ENCODE measurements at places on chromosomes 1 and 21.

- DNase-seq = no peak
Measured at GRCh38 chr1:43338001-43338400, 383 bp downstream of the MPL start.

- DNase-seq = no peak
Measured at GRCh38 chr1:248013229-248013710, at the start of gene OR2L5. Gene OR2L5, plus strand, starts transcription at chr1:248013660. Its CDS starts 8,288 bp downstream, at chr1:248021948.

DNA sequence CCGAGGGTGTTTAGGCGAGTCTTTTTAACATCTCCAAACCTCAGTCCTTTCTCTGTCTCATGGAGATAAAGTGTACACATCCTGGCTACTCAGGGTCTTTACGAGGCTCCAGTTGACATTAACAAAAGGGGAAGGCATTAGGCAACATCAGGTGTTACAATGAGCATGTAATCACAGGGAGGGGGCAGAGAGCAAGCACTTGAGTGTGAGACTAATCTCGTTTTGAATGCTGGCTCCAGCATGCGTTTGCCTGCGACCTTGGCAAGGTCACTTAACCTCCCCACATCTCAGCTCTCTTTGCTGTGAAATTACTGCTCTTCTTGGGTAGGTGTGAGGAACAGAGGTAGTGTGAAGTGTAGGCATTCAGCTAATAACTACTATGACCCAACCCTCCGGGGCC, 3.1 kb downstream of the TNNT2 start:
- no peak for DNase-seq

DNA sequence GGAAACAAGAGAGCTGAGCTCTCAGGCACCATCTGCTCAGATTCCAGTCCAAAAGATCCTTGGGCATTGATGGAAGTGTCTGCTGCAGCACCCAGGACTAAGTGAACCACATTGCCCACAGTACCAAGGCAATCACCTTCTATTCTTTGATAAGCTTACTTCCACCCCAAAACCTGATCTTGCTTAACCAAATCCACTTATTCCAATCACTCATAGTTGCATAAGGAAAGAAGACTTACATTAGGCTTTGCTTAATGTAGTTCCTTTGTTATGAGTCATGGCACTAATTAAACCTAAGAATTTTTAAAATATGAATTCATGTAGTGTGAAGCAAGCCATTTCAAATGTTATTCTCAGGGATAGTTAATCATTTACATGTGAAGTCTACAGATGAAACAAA, 84.5 kb downstream of the UCHL5 start:
- DNase-seq = no peak

DNA sequence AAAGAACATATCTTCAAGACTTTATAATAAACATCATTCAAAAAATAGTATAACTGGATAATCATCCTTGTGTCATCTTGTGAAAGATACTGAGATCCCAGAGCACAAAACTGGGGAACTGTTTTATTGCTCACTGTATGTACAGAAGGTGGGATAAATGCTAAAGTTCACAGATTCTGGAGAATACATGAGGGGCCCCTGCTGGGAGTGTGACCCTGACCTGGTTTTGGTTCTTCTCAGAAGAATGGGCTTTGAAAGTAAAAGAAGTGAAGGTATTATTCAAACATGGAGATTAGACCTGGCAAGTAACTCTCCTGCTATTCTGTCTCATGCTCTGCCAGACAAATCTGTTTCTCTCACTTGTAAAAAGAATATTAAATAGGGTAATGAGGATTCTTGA, 14.5 kb downstream of the WDR26 start:
- DNase-seq = no peak

DNA sequence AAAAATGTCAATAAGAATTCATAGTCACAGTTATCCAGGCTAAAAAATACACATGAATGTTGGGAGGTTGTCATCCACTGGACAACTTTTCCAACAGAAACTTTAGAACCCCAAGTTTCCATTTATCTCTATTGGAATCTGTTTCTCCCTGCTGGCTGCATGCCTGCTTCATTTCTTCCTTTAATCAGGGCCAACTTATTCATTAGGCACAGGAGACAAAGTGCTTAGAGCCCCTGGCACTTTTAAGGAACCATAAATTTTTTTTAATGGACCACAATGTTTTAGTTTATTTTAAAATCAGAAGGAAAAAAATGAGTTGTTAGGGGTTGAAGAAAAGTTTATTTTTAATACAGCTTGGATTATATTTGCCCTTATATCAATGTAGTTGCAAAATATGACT, 26.7 kb upstream of the C2CD2 start:
- DNase-seq = no peak

- DNase-seq = no peak
Measured at GRCh38 chr1:33434363-33434750, 3.5 kb upstream of the PHC2 start.

DNA sequence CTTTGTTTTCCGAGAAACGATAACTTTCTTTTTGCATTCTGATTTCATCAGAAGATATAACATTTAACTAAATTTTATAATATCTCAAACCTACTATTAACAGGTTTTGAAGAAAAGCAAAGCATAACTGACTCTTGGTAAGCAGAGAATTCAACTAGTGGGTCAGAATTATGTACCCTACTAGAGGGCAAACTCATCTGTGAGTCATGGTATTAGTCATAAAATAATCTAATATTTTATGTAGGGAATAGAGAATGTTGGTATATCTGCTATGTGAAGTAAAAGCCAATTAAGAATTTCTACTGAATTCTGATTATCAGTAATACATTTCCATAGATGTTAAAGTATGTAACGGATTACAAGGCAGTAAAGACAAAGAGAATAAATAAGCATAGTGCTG, 56.8 kb downstream of the USP1 start:
- DNase-seq = no peak

- DNase-seq = no peak
Measured at GRCh38 chr1:204172404-204173029, 6.4 kb upstream of the REN start.

All from T1000 (cell line).